ENCODE measurements at places on chromosomes 1 and 21. TPM values are rescaled to one million over a fixed set of nuclear protein-coding genes. Genes with fewer than 3 reads are reported as not detected.

- peak overlapping the region; percentile 86 for H3K4me3 ChIP-seq
- peaks cover 29% of the 10 kb centered on the region for H3K4me1 ChIP-seq
- peaks cover 2% of the 10 kb centered on the region for H3K36me3 ChIP-seq
- DNase-seq = no peak
- peak overlapping the region; percentile 48 for H3K27ac ChIP-seq
Measured at GRCh38 chr21:45073301-45074047, 906 bp upstream of the ADARB1 start.

DNA sequence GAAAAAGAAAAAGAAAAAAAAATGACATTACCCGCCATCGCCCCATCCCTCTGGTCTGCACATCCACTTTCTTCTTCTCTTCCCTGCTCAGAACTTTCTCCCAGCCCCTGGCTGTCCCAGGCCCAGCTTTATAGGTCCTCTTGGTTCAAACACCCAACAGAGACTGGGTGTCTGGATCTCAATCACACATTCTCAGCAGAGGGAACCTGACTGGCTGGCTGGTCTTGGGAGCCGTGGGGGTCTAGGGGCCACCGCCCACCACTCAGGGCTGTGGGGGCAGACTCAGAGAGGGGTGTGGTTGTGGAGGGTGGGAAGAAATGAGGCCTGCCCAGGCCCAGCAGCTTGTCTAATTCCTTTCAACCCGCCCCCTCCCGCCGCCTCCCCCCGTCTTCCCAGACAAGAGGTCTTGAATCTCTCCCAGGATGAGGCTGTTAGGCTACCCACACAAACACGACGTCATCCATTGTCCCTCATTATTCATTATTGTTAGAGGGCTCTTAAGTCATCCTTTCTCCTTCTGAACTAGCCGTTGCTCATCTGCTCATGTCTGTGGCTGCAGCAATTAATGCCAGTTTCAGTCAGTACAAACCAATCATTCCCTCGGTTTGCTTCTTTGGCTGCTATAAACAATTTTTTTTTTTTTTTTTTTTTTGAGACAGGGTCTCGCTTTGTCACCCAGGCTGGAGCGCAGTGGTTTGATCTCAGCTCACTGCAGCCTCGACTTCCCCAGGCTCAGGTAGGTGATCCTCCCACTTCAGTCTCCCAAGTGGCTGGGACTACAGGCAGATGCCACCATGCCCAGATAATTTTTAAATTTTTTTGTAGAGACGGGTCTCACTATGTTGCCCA is 40.6 kb upstream of the CLIC4 start:
- no peaks in the 10 kb centered on the region for H3K36me3 ChIP-seq
- DNase-seq = no peak
- no peak overlapping the region for H3K4me3 ChIP-seq
- no peaks in the 10 kb centered on the region for H3K27me3 ChIP-seq

- H3K27ac ChIP-seq = no peak overlapping the region
- H3K4me3 ChIP-seq = no peak overlapping the region
- no peak for DNase-seq
- H3K36me3 ChIP-seq = no peaks in the 10 kb centered on the region
Measured at GRCh38 chr1:115302390-115302961, 35.6 kb downstream of the NGF start.

- no peaks in the 10 kb centered on the region for H3K36me3 ChIP-seq
- DNase-seq = no peak
- H3K4me1 ChIP-seq = peaks cover 37% of the 10 kb centered on the region
- H3K27ac ChIP-seq = no peak within 1 kb of the TSS
Measured at GRCh38 chr1:161089251-161089924, at the start of gene NECTIN4. Gene NECTIN4, minus strand, starts transcription at chr1:161089558. Its CDS starts 262 bp downstream, at chr1:161089296.

DNA sequence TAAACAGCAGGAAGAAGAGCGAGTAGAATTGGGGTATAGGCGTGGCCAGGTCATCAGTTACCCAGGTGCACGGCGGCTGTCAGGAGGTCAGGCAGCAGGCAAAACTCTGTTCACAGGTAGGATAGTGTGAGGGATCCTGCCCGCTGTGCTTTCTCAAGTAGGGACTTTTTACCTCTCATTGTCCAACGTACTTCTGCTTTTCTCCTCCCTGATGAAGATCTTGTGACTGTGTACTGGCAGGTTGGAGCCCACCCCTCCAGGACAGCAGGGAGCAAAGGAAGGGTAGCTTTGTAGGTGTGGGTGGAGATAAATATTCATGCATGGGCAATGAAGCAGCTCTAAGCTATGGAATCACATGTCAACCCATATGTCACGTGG is 373.5 kb downstream of the KIF26B start:
- no peak overlapping the region for H3K27ac ChIP-seq

DNA sequence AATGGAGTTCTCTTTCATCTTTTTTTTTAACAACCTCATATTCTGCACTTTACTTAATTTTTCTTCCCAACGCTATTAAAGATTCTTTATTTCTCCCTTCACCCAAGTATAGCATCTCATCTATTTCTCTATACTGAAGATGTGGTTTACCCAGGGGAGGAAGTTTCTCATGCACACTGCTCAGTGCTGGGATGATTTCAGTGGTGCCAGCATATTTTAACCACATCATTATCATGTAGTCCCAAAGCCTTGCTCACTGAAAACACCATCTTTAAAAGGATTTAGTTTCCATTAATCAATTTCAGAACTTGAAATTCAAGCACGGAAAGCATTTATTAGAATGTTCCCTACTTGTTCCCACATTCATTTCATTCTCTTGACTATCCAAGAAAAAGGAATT is 725.7 kb downstream of the USP25 start:
- H3K4me3 ChIP-seq = no peak overlapping the region
- no peak for DNase-seq
- H3K27me3 ChIP-seq = no peaks in the 10 kb centered on the region
- no peaks in the 10 kb centered on the region for H3K36me3 ChIP-seq

DNA sequence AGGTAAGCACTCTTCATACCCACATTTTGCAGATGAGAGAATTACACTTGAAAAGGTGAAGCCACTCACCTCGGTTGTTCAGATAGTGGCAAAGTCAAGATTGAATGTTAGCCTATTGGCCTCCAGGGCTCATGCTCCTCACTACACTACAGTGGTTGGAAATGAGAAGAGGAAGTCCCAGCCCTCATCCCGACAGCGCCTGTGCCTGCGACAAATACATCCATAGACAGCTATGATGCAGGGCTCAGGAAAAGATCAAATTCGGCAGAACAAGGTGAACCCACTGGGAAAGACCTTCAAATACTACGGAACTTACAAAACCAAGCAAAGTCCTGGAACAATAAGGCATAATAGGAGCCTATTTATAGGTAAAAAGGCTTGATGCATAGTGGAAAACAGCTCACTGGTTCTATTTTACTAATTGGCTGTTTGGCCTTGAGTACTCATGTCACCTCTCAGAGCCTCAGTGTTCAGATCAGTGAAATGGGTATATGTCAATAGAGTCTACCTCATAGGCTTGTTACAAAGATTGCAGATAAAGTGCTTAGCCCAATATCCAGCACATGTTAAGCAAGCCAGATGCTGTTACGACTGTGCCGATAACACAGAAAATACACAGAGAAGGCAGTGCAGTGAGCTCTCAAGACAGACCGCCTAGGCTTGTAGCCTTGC is 3.5 kb downstream of the SPOCD1 start:
- DNase-seq = no peak
- peaks cover 8% of the 10 kb centered on the region for H3K4me1 ChIP-seq
- H3K4me3 ChIP-seq = no peak overlapping the region

- H3K4me3 ChIP-seq = no peak overlapping the region
- no peaks in the 10 kb centered on the region for H3K4me1 ChIP-seq
- DNase-seq = no peak
- H3K27me3 ChIP-seq = no peaks in the 10 kb centered on the region
Measured at GRCh38 chr1:214379236-214379970, 98.4 kb downstream of the SMYD2 start.

DNA sequence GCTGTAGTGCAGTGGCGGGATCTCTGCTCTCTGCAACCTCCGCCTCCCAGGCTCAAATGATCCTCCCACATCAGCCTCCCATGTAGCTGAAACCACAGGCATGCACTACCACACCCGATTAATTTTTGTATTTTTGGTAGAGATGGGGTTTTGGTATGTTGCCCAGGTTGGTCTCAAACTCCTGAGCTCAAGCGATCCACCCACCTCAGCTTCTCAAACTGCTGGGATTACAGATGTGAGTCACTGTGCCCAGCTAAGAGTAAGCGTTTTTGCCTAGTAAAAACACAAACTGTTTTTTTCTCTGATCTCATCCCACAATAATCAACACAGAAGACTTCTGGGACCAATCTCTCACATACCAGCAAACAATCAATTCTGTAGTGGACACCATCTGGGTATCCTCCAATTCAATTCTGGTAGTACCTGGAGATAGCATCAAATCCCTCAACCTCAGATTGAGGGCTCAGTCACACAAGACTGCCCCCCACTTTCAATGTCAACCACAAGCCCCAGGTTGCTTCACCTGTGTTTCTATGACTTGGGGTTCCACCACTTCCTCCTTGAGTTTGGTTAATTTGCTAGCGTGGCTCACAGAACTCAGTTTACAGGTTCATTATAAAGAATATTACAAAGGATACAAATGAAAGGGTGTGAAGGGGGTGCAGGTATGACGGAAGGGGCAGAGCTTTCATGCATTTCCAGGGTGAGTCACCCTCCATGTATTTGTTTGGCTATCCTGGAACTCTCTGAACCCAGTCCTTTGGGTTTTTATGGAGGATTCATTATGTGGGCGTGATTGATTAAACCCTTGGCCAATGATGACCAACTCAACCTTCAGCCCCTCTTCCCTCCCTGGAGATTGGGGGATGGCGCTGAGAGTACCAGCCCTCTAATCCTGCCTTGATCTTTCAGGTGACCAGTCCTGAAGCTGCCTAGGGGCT is 40.0 kb upstream of the RHOU start:
- no peaks in the 10 kb centered on the region for H3K36me3 ChIP-seq
- peaks cover 10% of the 10 kb centered on the region for H3K4me1 ChIP-seq
- H3K4me3 ChIP-seq = no peak overlapping the region
- H3K27ac ChIP-seq = no peak overlapping the region
- H3K27me3 ChIP-seq = no peaks in the 10 kb centered on the region
- DNase-seq = no peak

DNA sequence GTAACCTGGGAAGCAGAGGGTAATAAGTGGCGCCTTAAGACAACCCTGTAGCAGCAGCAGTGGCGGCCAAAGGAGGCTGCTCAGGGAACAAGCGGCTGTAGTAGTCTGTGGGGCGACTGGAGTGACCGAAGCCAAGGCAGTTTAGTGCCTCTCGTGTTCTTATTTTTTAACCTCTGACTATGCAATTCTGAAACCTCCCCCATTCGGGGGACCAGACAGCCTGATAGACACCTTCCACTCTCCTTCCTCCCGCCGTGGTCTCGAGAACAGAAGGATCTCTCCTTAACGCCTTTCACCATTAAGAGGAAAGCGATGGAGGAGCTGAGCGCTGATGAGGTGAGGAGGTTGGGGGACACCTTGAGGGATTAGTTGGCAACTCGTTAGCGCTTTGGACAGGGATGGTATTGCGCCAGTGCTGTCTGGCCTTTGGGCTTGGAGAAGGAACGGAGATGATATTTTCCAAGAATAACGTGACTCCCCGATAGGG is 644 bp downstream of the UBE4B start:
- peak overlapping the region; percentile 88 for H3K27ac ChIP-seq
- peaks cover 1% of the 10 kb centered on the region for H3K36me3 ChIP-seq
- peak overlapping the region; percentile 94 for H3K4me3 ChIP-seq
- no peaks in the 10 kb centered on the region for H3K27me3 ChIP-seq
- H3K4me1 ChIP-seq = peaks cover 24% of the 10 kb centered on the region

DNA sequence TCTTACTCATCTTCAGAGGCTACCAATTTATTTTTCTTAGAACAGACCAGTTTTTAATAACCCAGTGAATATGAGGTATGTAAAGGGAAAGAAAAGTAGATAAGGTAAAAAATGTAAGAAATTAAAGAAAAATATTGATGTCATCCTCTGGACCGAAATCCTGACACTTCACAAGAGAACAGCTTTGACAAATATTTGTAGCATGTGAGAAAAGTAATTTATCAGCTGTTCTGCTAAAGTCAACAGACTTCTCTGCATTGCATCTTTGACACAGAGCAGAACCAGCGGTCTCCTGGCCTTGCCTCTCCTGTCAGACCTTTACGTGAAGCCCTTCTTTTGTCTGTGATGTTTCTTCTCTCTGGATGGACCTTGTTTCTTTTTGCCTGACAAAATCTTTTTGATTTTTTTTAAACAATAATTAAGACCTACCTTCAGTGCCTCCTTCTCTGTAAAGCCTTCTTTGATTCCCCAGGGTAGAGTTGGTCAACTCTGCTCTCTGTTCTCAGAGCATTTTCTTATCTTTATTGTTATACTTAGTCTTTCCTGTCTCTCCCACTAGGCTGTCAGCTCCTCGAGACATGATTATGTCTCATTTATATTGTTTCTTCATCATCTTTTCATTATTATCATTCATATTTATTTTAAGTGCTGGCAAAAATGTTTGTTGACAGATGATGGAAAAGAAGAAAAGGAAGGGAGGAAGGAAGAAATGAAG is 35.4 kb downstream of the RGS4 start:
- no peaks in the 10 kb centered on the region for H3K36me3 ChIP-seq
- DNase-seq = no peak
- H3K4me3 ChIP-seq = no peak overlapping the region
- H3K27me3 ChIP-seq = peaks cover 13% of the 10 kb centered on the region
- no peak overlapping the region for H3K27ac ChIP-seq

DNA sequence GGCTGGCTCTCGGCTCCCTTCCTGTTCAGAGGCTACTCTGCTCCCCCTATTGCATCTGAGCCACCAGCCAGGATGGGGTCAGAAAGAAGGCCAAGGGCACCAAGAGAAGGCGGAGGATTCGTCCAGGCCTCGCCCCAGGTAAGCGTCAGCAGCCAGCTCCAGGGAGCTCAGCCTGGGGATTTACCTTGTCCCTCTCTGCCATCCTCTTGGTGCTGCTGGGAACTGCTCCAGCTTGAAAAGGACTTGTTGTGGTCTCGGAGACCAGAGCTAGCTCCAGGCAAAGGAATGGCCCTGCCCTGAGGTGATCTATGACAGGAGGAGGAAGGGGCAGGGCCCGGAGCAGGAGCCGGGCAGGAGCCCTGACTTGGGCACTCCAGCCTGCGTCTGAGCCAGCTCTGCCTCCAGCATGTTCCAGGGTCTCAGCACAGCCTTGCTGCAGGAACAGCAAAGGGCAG is 113.7 kb upstream of the IFFO2 start:
- H3K27me3 ChIP-seq = no peaks in the 10 kb centered on the region
- H3K36me3 ChIP-seq = peaks cover 22% of the 10 kb centered on the region
- DNase-seq = no peak
- no peak overlapping the region for H3K4me3 ChIP-seq
- peaks cover 53% of the 10 kb centered on the region for H3K4me1 ChIP-seq

KCND3 gene
- total RNA-seq = not detected

NBPF10 gene
- 1.3 TPM for total RNA-seq

TDRD5 gene
- total RNA-seq = not detected

TMPRSS15 gene
- not detected for total RNA-seq

KRTAP21-2 gene
- total RNA-seq = not detected

ELOVL1 gene
- total RNA-seq = 42.8 TPM

PANK4 gene
- total RNA-seq = 51.4 TPM

HSF2BP gene
- total RNA-seq = 1.3 TPM

C1orf185 gene
- total RNA-seq = not detected

All from activated naive CD4-positive, alpha-beta T cell treated with anti-CD3 and anti-CD28 coated beads for 36 hours (primary cell).